ENCODE measurements at places on chromosomes 11 and 22.

DNA sequence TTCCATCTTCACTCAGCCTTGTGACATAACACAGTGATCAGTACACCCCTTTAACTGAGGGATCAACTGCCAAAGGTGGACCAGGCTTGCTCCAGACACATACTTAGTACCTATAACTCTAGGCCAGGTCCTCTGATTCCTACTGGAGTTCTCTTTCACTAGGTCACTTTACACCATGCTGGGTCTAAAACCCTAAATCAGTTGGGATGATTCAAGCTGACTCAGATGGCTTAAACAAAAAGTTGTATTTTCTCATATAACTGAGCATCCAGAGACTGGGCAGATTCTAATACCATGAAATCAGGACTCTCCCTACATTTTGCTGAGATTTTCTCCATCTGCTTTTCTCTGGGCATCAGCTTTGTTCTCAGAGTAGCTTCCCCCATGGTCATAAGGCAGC, 26.0 kb upstream of the FLI1 start:
- DNase-seq = no peak

DNA sequence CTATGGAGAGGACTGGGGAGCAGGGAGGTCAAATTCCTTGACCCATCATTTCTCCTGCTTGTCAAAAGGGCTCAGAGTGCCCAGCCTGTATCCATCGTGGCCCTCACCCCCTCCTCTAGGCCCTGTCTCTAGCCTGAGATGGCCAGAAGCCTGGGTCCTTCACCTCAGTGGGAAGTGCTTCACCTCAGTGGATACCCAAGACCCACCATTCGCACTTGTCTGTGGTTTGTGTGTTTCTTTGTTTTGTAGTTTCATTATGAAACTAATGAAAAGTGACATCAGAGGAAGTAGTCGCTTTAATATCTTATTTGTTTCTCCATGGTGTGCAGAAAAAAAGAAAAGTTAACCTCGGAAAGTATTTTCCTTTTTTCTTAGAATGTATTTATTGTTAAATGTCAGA, 194.0 kb upstream of the CADM1 start:
- DNase-seq = no peak

GRCh38 chr11:126575849-126576248, 220.4 kb downstream of the ST3GAL4 start:
- no peak for DNase-seq

- no peak for DNase-seq
Measured at GRCh38 chr11:25890626-25891260, 441.2 kb upstream of the ANO3 start.

- no peak for DNase-seq
Measured at GRCh38 chr11:72885749-72886609, 71.8 kb downstream of the ATG16L2 start.

DNA sequence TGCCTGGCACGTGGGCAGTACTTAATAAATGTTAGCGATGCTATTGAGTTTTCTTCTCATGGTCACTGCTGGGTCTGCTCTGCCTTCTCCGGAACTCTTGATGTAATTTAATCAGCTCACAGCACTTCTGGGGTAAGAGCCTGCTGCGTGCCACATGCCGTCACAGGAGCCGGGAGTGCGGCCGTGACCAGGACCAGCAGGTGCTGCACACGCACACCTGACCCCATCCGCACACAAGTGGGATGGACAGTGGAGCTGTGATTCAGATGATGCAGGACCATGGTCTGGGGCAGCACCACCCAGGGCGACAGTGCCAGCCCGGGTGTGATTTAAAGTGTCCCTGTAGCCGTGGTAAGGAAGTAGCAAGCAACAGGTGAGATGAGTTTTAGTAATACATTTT, 61.2 kb downstream of the TBC1D22A start:
- no peak for DNase-seq

DNA sequence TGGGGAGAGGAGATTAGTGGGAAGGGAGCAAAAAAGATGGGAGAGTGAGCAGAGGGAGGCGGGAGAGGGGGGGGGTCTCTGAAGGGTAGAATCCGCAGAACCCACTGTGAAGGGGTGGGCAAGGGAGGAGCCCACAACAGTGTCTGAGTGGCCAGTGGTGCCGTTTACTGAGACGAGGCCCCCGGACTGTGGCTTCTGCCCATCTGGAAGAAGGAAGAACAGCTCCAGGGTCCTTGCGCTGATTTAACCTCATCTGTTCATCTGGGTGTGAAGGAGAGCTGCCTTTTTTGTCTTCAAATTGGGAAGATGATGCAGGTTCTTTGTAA, 45.7 kb upstream of the ANO1 start:
- no peak for DNase-seq

DNA sequence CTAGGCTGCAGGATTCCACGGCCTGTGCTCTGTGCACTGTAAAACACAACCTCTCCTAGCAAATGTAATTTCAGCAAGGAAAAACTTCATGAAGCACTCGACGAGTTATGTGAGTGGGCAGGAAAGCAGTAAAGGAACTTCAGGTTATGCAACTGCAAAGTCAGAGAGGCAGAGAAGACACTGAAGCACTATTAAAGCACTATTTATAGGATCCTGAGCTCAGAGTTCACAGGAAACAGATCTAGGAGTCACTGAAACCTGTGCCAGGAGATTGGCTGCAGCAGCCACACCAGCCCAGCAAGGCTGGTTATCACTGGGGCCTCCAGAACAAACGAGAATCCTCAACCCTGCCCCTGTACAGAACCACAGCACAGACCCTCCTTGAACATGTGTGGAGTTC, 2.5 kb downstream of the SMIM35 start:
- no peak for DNase-seq

- DNase-seq = peak; percentile 94
Measured at GRCh38 chr11:43736502-43737200, 56.1 kb downstream of the HSD17B12 start.

GRCh38 chr11:123659311-123659710, 4.9 kb upstream of the SCN3B start:
- DNase-seq = no peak

DNA sequence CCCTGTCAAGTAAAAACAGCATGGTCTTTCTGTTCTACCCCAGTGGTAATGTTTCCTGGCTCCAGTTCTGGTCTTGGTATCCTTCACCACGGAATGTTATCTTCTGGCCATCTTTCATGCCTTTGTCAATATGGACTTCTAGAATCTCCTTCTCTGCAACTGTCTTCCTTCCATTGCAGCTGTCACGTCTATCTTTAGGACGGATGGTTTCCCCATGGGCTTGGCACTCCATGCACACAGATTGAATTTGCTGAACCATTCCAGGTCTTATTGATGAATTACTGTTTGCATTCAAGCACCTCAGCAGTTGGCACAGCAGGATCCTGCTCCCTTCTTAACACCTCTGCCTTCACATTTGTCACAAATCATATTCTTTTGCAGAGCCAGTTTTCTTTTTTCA, 44.9 kb upstream of the SLC25A18 start:
- DNase-seq = no peak

GRCh38 chr11:35433588-35433987, 14.2 kb upstream of the SLC1A2 start:
- no peak for DNase-seq

- DNase-seq = no peak
Measured at GRCh38 chr22:35705141-35705540, 12.5 kb upstream of the APOL5 start.

DNA sequence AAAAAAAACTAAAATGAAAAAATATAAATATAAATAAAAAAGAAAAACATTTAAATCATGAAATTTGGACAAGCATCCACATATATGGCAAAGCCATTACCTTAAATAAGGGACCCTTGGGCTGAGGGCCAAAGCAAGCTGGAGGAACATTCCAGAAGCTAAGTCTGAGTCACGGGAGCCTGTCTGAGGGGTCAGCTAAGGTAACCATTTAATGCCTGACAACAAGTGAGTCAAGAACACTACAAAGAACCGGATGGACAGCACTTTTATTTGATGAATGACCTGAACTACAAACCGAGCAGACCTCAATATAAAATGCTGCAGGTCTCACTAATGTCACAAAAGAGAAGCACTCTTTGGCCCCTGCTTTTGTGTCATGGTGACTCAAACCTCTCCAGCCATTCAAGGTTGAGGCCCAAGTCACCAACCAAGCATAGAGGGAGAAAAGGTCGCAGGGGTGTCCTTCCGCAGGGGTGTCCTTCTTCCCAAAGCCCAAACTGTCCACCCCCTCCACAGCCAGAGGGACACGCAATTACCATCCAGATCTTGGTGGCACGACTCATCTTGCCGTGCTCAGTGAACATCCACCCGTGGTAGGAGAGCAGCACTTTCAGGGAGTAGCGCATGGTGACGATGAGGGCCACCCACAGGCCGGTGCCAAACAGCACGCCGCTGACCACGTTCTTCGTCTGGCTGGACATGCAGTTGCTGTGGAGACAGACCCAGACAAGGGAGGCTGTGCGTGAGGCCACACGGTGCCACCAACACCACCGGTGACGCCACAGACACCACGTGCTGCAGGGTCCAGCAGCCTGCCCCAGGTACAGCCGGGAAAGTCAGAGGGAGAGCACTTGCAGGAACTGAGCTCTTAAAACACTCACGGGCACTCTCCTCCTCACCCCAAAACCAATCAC, 34.5 kb downstream of the CPT1A start:
- no peak for DNase-seq

- no peak for DNase-seq
Measured at GRCh38 chr11:120032766-120033390, 105.0 kb downstream of the TRIM29 start.

GRCh38 chr11:89608234-89608966, 101.7 kb upstream of the TRIM77 start:
- no peak for DNase-seq

DNA sequence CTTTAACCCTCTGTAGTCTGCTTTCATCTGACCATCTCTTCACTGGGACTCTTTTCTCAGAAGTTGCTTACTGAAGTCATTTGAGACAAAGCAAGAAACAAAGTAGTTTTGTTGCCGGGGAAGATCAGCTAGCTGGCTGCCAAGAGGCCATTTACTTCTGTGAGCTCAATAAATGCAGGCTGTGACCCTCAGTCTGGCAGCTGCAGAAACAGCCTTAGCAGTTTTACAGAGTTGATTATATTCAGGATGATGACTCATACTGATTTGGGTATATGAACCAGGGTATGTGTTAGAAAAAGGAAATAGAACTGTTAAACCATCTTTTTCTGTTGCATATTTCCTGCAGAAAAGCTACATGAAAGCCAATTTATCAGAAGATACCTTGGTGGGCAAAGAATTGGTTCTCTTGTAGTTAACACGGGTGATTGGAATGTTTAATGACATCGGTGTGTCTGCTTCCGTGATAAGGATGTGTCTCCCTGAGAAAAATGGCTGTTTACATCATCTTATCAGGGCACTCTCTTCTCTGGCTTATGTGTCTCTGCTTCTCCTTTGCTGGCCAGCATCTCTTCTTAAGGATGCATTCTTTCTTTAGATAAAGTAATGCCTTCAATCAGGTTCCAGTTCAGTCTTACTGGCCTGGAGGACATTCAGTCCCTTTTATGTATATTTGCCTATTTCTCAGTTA, 18.5 kb downstream of the FIBIN start:
- no peak for DNase-seq

DNA sequence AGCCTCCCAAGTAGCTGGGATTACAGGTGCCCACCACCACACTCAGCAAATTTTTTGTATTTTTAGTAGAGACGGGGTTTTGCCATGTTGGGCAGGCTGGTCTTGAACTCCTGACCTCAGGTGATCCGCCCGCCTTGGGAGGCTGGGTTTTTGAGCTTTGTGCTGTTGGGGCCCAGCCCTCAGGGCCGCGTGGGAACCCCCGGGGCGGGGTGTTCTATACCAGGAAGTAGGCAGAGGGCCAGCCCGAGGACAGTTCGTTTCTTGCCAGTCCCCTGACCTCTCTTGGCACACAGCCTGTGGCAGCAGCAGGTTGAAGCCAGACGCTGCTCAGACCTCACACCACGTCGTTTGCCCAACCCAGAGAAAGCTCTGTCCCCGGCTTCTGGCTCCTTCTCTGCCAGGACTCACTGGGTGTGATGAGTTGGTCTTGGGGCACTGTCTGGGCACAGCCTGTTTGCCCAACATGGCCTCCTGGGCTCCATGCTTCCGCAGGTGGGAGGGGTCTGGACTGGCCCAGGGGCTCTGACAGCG, 24.9 kb upstream of the CHKA start:
- DNase-seq = no peak

DNA sequence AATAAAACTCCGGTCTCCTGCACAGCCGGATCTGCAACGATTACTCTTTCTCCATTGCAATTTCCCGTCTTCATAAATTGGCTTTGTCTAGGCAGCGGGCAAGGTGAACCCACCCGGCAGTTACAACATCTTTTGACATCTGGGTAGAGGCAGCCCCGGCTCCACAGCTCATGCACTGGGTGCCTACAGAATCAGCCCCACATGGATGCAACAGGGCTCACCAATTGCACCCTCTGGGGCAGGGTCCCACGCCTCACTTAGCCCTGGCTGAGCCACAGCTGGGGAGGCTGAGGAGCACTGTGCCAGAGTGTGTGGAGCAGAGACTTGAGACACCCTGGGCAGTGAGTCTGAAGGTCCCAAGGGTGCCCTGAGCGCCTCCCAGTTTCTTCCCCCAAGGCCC, 710.2 kb downstream of the TBC1D22A start:
- no peak for DNase-seq

GRCh38 chr11:58067685-58068084, 36.9 kb downstream of the OR6Q1 start:
- DNase-seq = no peak

GRCh38 chr11:34926101-34926830, 9.8 kb downstream of the PDHX start:
- peak; percentile 48 for DNase-seq

- DNase-seq = no peak
Measured at GRCh38 chr11:90414221-90414620, 191.4 kb upstream of the CHORDC1 start.

DNA sequence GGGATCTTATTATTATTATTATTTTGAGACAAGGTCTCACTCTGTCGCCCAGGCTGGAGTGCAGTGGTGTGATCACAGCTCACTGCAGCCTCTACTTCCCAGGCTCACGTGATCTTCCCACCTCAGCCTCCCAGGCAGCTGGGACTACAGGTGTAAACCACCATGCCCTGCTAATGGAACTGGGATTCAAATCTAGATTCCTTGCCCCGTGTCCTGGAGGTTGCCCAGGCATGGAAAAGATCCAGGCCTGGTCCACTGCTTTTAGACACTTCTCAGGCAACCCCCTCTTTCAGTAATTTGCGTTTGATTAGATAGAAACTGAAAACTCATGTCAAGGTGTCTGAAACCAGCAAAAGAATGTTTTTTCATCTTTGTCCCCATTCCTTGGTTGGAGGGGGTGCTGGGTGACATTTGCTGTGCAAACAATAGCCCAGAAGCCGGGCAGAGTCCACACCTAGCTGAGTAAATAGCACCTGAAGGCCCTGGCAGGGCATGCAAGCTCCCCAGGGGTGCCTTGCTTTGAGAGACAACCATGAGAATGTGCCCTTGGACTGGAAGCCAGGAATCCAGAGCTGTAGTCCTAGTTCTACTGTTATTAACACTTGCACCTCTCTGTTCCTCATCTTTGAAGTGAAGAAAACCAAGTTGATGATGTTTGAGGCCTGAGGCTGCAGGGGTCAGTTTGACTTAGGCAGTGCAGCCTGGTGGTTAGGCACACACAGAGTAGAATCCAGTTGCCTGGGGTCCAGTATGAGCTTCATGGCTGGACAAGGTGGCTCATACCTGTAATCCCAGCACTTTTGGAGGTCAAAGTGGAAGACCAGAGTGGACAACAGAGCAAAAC, 19.1 kb upstream of the XBP1 start:
- no peak for DNase-seq

GRCh38 chr11:68992743-68993255, 12.0 kb upstream of the MRGPRD start:
- no peak for DNase-seq
